ENCODE measurements at places on chromosomes 1 and 21.

DNA sequence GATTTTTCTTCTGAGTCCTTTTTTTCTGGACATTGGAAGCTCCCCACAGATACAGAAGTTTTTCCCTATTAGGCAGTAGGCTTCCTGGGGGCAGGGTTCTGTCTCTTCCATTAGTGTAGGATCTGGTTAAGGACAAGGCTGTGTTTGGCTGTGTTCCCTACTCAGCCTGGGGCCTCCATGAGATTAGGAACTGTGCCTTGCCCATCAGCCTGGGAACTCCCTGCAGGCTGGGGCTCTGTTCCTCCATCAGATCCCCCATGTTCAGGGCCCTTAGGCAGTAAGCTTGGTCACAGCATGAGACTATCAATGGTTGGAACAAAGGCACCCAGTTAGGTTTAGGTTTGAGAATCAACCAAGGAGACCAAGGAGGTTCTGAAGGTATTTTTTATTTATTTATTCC, 22.7 kb downstream of the NAV1 start:
- DNase-seq = no peak

GRCh38 chr1:18724801-18725200, 94.2 kb downstream of the PAX7 start:
- DNase-seq = no peak

- no peak for DNase-seq
These were observed 337.8 kb downstream of the HLX start for GRCh38 chr1:221217029-221217428.

GRCh38 chr1:65424573-65424889, 4.1 kb downstream of the LEPR start:
- DNase-seq = no peak

- DNase-seq = no peak
These were observed 436.8 kb downstream of the CAMTA1 start for GRCh38 chr1:7221826-7222694.

- no peak for DNase-seq
These were observed 121.1 kb upstream of the ADAR start for GRCh38 chr1:154729031-154729442.

GRCh38 chr1:204947338-204947737, 76.7 kb downstream of the NFASC start:
- no peak for DNase-seq

GRCh38 chr1:29197590-29197924, 15.9 kb upstream of the SRSF4 start:
- no peak for DNase-seq

DNA sequence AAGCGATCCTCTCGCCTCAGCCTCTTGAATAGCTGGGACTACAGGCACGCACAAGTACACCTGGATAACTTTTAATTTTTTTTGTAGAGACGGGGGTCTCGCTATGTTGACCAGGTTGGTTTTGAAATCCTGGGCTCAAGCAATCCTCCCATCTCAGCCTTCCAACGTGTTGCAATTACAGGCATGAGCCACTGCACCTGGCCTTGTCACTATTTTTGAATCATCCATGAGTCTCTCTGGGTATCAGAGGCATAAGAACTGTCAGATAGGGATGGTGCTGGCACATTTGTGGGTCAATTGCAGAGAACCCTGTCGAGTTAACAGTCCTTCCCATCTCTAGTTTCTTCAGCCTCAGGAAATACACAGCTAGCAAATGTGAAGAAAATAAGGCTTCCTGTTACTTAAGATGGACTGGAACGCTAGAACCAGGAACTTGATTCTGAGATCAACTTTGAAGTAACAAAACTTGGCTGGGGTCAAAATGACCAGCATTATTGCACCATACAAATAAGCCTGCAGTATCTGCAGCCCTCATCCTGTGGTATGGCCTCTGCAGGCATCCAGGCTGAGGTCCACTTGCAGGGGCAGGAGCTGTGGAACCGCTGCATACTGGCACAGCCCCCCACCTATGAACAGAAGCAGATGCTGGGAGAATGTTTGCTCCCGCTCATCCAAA, 124.3 kb upstream of the GADD45A start:
- DNase-seq = no peak

DNA sequence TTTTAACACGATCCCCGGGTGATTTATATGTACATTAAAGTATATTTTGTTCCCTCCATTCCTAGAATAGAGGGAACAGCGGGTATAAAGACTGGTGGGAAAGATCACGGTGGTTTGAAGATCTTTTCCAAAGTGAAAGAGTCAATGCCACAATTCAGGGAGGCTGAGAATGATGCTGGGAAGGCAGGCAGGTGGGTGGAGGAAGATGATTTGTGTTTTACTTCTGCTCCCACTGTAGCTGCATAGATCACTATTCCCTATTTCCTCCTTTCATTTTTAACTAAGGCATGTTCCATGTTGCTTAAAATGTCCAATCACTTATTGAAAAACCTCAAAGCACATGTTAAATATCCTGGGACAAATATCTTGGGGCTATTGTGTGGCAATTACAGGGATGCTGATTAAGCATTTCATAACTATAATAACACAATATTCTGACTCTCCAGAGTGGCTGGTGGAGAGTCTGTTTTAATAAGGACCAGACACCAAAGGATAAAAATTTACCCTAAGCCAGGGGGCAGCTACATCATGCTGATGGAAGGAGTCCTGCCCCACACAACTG, 8.4 kb upstream of the LYST start:
- DNase-seq = no peak

DNA sequence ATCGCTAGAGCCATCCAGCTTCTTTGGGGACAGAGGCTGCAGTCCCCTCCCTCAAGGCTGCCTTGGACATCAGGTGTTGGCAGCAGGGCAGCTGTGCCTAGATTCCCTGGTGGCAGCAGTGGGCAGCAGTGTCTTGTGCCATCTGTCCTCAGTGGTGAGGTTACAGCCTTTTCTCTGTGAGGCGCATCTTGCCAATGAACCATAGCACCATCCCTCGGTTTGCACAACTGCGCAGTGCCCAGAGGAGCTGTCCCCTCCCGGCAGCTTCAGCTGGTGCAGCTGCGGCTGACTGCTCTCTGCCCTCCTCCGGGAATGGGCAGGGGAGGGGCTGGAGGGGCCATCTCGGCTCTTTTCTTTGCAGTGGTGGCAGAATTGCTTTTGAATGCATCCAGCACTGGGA, 59.0 kb upstream of the C8B start:
- DNase-seq = no peak

- no peak for DNase-seq
These were observed 46.7 kb downstream of the EPS15 start for GRCh38 chr1:51472359-51472758.

GRCh38 chr1:63014267-63014666, 230.3 kb downstream of the ATG4C start:
- DNase-seq = no peak

- DNase-seq = no peak
These were observed 141.9 kb downstream of the PEX14 start for GRCh38 chr1:10616696-10617095.

- no peak for DNase-seq
These were observed 63.8 kb downstream of the BCAR3 start for GRCh38 chr1:93617670-93618499.

- no peak for DNase-seq
These were observed 37.1 kb upstream of the CSF1 start for GRCh38 chr1:109873278-109874175.

DNA sequence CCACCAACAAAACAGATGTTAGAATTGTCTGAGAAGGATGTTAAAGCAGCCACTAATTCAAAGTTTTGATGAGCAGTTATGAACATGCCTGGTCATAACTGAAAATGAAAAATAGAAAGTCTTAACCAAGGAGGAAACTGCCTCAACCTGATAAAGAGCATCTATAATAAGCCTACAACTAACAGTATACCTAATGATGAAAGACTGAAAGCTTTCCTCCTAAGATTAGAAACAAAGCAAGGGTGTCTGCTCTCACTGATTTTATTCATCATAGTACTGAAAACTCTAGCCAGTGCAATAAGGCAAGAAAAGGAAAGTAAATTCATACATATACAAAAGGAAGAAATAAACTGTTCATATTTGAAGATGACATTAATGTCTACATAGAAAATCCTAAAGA, 82.0 kb downstream of the KCNK1 start:
- no peak for DNase-seq
